ENCODE measurements at places on chromosomes 1 and 21. TPM values are rescaled to one million over a fixed set of nuclear protein-coding genes. Genes with fewer than 3 reads are reported as not detected.

GRCh38 chr1:108817016-108817415 is 39.9 kb downstream of the AKNAD1 start:
- DNase-seq = peak; percentile 95

DNA sequence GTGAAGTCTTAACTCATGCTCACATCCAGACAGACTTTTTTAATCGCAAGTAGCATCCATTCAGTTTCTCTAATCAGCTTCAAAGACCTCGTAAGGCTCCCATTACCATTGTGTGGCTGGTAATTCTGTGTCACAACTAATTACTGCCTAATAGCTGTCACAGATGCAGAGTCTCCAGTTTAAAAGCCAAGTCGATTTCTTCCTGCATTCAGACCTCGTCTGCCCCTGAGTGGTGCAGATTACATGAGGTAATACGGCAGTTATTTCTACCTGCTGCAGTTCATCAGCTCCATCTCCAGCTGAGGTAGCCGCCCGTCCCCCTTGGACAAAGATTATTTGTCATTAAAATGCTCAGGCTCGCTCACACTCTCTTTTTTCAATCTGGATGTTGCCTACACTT is 34.4 kb upstream of the OLIG2 start:
- DNase-seq = no peak

DNA sequence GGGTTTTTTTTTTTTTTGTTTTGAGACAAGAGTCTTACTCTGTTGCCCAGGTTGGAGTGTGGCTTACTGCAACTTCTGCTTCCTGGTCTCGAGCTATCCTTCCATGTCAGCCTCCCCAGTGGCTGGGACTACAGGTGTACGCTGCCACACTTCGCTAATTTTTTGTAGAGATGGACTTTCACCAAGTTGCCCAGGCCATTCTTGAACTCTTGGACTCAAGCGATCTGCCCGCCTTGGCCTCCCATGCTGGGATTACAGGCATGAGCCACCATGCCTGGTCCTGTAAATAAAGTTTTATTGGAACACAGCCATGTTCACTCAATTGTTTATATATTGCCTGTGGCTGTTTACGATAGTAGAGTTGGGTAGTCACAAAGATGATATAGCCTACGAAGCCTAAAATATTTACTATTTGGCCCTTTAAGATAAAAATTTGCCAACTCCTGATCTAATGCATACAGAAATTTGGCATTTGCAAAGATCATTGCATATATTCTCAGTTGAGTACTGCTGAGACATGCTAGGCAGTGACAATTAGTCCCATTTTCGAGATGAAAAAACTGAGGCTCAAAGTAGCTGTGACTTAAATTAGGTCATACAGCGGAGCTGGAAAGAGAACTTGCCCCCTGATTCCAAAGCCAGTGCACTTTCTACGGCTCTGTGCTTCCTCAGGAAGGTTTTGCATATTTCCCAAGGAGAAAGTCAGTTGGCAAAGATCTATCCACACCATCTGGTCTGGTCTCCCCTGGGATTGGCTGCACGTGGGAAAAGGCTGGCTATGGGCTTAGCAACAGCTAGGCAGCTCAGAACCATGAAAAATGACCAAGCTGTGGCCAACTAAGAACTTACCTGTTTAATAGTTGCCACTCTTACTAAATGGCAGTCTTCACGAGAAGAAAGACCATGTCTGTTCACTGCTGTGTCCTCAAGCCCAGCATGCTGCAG is 19.4 kb downstream of the MECR start:
- DNase-seq = no peak

- no peak for DNase-seq
Observed at GRCh38 chr1:205002705-205003104, 40.3 kb upstream of the CNTN2 start.

DNA sequence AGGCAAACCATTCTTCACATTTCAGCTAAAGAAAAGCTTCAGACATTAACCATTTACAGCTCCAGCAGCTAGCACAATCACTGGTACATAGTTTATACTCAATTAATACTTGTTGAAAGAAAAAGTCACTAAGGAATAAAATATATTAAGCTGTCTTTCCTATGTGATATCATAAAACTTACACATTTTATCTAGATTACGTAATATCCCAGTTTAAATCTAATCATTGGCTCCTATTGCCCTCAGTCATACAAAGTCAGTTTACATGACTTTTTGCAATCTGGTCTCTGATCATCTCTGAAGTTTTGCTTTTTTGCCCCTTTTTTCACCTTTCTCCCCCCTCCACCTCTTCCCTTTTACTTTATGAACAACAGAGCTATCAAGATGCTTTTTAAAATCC is 8.5 kb upstream of the PRRC2C start:
- no peak for DNase-seq

DNA sequence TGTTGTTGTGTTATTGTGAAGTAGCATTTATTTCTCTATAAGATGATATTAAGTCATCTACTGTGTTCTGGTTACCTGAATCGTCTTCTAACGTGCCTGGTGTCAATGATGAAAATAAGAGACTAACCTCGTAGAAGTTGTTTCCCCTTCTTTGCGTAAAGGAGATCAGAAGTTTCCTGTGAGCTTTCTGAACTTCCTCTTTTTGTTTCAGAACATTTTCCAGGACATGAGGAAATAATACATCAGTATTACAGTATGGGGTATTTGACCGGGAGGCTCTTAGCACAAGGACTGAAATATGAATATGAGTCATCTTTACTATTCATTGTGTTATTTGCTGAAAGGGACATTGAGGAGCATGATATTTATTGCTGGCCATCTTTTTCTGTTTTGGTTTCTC is 1.3 kb downstream of the ST6GALNAC3 start:
- DNase-seq = no peak

DNA sequence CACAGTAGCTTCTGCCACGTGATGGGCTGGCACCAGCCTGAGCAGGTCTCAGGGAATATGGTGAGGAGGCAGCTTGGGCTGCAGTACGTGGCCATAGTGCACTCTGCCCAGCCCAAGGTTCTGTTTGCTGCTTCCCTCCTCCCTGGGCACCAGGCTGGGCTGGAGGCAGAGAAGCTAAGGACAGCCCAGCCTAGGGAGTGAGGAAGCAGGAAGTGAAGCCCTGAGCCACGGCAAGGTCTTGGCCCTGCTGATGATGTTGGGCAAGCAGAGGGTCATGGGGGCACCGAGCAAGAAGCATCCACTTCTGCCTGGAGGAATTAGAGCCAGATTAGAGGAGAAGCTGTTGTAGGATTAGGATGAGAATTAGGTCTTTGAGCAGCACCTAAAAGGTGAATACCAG is 326.7 kb upstream of the VAMP3 start:
- DNase-seq = no peak

DNA sequence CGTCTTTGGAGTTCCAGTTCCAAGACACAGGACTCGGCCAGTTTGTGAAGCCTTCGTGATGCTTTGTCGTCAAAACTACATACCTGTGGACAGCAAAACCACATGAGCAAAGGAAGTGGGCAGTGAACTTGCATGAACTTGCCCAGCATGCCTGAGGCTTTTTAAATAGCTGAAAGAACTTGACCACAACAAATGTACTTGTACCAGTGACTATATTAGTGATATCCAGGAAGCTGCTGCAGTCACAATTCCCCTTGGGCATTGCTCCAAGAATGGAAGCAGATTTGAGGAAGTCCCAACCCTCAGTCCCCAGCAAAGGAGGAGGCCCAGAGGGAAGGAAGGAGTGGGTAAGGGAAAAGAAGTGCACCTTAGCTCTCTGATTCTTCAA is 2.6 kb downstream of the FUCA1 start:
- DNase-seq = peak; percentile 79

DNA sequence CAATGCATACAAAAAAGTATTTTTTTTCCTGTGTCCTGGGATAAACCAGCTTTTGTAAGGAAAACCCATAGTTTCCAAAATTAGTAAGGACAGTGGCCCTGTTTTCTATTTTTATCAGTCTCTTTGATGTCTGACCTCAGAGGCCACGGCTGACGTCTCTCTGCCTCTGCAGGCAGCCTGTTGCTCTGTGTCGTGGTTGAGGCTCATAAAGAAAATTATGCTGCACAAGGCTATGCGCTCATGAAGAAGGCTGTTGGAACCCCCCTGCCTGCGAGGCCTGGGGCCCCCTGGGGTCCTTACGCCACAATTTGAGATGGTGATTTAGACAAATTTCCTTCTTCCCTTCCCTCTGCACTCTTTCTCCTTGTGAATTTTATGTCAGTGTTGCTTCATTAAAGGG is 48.9 kb downstream of the AGPAT3 start:
- DNase-seq = no peak

- no peak for DNase-seq
Observed at GRCh38 chr1:94887603-94888171, 39.2 kb downstream of the CNN3 start.

DNA sequence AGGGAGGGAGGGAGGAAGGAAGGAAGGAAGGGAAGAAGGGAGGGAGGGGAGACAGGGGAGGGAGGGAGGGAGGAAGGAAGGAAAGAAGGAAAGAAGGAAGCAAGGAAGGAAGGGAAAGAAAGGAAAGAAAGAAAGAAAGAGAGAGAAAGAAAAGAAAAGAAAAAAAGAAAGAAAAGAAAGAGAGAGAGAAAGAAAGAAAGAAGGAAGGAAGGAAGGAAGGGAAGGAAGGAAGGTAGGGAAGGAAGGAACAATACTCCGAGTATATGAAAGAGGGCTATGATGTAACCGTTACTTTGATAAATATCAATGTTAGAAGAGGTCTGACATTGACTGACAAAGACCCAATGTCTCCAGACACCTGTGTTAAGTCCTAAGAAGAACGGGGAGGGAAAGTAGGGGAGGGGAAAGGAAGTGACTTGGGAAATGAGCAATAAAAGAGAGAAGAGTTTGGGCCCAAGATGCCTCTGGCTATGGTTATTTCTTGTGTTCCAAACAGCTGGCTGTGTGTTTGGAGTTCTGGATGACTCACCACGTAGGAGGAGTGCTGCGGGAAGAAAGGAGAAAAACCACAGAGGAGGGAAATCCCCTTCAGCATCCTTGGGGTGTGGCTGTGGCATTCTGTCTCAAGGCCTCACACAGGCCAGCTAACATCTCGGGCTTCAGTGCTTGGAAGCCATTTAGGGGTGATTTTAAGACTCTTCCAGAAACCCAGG is 37.0 kb upstream of the RXRG start:
- DNase-seq = peak; percentile 96

DNA sequence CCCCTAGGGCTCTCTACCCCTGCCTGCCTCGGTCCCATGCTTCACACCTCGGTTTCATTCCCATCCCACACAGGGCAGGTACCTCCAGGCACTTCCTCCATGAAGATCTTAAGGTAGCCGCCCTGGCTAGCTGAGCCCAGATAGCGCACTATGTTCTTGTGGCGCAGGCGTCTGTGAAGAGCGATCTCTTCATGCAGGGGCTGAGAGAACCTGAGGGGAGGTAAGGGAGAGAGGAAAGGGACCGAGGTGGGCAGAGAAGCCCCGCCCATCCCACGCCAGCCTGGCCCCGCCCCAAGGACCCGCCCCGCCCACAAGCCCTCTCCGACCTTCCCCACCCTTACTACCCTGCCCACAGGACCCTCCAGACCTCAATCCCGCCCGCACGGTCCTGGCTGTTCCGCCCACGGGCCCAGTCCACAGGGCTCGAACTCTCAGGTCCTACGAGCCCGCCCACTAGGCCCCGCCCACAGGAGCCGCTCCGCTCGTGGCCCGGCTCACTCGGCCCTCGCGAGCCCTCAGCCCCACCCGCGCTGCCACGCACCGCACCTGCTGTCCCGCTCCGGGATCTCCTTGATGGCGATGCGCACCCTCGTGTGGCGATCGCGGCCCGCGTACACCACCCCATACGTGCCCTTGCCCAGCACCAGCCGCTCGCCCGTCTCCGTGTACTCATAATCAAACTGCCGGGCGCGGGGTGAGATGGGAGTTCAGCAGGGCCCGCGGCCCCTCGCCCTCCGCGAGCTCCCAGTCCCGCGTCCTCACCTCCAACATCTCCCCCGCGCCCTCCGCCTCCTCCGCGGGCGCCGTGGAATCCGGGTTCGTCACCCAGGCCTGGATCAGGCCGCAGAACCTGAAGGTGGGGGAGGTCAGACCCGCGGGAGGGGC is 6.4 kb downstream of the MAP3K6 start:
- DNase-seq = no peak

- no peak for DNase-seq
Observed at GRCh38 chr1:74686928-74687327, 13.3 kb upstream of the ERICH3 start.

GRCh38 chr1:64703600-64703999 is 41.3 kb upstream of the RAVER2 start:
- no peak for DNase-seq

GRCh38 chr1:150514260-150514659 is 1.3 kb upstream of the FALEC start:
- DNase-seq = no peak

DNA sequence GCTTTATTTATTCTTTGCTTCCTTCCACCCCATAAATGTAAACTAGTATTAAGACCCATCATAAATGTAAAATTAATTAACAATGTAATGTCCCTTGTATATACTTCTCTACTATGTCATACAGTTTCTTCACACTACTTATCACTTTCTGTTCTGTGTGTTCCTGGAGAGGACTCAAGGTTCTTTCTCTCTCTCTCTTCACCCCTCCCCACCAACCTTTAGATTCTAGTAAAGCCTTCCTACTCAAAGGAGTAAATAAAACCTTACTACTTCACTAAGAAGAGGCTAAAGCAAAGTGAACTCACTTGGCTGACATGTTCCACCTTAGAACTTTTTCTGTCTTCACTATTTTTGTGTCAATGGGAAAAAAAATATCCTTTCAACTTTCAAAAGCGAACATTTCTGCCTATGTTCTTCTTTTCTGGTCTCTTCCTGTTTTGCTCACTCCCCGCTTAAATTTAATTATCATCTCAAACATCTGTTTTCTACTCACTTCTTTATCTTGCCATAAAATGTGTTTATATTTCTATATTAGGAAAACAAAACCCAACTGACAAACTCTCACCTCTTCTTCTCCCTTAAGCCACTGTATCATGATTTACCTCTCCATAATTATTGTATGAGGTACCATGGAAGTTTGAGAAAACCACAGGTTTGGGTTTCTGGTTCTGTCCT is 260.3 kb downstream of the DPYD start:
- no peak for DNase-seq

DNA sequence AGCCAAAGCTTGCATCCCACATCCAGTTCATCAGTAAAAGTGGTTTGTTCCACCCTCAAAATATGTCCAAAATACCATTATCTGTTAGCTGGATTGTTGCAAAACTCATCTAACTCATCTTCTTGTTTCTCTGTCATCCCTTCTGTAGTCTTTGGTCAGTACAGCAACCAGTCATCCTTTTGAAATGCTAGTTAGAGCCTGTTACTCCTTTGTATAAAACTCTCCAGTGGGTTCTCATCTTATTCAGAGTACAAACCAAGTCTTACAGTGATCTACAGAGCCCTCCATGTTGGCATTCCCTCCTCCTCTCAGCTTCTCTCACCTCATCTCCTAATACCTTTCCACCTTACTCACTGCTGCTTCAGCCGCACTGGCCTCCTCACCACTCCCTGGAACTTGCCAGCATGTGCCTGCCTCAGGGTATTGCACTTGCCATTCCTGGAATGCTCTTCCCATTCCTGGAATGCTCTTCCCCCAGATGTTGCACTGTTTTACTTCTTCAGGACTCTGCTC is 70.6 kb downstream of the LAMC1 start:
- DNase-seq = peak; percentile 75

The KCNN3 gene
- total RNA-seq = 16.8 TPM

The RAVER2 gene
- total RNA-seq = 10.3 TPM

The KRTAP10-8 gene
- not detected for total RNA-seq

The SLX9 gene
- 60.5 TPM for total RNA-seq

The FAM110D gene
- 0.51 TPM for total RNA-seq

The POGK gene
- 37.1 TPM for total RNA-seq

The ZBED6 gene
- 6.6 TPM for total RNA-seq

The GBP5 gene
- 3.4 TPM for total RNA-seq

The KCNA10 gene
- not detected for total RNA-seq

The GNAT2 gene
- total RNA-seq = 0.11 TPM
